Left lung (tissue), 14 donors: ENCODE measurements at places on chromosomes 1 and 21. TPM values are rescaled to one million over a fixed set of nuclear protein-coding genes. Genes with fewer than 3 reads are reported as not detected.

DNA sequence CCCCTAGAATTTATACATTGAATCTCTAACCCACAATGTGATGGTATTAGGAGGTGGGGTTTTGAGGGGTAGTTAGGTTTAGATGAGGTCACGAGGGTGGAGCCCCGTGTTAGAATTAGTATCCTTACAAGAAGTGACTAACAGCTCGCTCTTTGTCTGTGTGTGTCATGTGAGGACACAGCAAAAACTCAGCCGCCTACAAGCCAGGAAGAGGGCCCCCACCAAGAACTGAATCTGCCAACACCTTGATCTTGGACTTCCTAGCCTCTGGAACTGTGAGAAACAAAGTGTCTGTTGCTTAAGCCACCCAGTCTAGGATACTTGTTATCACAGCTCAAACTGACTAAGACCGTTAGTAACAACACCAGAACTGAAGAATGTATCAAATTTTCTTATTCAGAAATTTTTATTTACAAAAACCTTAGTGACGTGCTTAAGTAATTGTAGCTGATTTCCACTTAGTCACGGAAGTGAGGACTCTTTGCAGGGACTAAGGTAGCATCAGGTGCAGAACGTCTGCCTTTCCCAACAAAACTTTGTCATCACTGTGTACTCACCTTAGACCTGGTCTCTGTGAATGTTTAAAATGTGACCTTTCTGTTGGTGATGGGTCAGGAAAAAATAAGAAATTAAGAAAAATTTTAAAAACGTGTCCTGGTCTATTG, 24.5 kb upstream of the LRRC8C start:
- no peak for DNase-seq
- no peaks in the 10 kb centered on the region for H3K36me3 ChIP-seq
- no peaks in the 10 kb centered on the region for H3K27me3 ChIP-seq
- no peak overlapping the region for H3K27ac ChIP-seq

GRCh38 chr21:42212266-42212665, 6.7 kb upstream of the ABCG1 start:
- no peaks in the 10 kb centered on the region for H3K27me3 ChIP-seq
- no peaks in the 10 kb centered on the region for H3K36me3 ChIP-seq
- H3K4me1 ChIP-seq: no peaks in the 10 kb centered on the region
- H3K27ac ChIP-seq: no peak overlapping the region
- no peak for DNase-seq
- H3K4me3 ChIP-seq: no peak overlapping the region

DNA sequence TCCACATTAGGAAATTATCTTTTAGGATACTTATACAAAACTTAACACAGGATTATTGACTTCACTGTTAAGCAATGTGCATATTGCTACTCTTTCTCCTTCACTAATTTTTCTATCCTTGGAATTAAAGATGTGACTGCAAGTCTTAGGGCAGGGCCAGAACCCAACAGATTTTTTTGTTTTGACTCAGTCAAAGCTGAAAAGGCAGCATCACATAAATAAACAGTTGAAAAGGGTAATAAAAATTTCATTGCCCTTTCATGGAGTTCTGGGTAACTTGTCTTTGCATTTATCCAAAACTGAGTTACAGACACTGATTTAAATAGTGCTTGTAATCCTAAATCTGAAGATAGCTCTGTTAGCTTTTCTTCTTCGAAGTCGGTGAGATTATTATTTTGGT, 1.9 kb upstream of the TMEM35B start:
- H3K4me1 ChIP-seq: peaks cover 32% of the 10 kb centered on the region
- H3K27ac ChIP-seq: no peak overlapping the region
- DNase-seq: no peak
- no peak overlapping the region for H3K4me3 ChIP-seq
- peaks cover 3% of the 10 kb centered on the region for H3K36me3 ChIP-seq

The SLC19A2 gene
- total RNA-seq: 15.4 TPM

DNA sequence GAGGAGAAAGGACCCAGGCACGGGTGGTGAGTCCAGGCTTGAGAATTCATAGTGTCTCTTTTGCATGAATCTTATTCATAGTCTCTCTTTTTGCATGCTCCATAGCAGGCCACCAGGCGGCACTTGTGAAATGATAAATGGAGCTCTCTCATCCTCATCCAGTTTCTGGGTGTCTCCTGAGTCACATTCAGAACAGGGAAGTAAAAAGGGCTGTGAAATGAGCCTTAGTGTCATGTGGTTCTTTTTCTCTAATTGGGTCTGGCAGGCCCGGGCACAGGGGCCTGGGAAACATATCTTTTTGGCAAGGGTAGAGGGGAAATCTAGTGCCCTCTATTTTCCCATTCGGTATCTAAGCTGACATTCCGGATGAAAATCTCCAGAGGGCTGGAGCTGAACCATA, 19.1 kb upstream of the NCF2 start:
- H3K36me3 ChIP-seq: no peaks in the 10 kb centered on the region
- no peaks in the 10 kb centered on the region for H3K27me3 ChIP-seq

DNA sequence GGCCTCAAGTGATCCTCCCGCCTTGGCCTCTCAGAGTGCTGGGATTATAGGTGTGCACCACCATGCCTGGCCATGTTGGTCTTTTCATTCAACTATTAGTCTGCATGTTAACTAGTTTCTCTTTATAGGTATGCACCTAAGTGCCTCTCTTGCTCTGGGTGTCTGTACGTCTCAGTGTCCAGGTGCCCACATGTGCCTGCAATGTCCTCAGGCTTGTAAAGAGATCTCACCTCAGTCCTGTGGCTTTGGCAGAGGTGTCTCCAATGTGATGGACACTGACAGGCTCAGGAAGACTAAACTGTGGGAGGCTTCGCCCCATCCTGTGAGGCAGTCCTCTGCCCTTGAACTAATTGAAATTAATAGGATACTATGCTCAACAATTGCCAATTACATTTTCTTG, 526.3 kb downstream of the PTPRU start:
- H3K4me3 ChIP-seq: no peak overlapping the region
- no peaks in the 10 kb centered on the region for H3K4me1 ChIP-seq
- H3K27ac ChIP-seq: no peak overlapping the region
- no peaks in the 10 kb centered on the region for H3K36me3 ChIP-seq
- H3K27me3 ChIP-seq: no peaks in the 10 kb centered on the region

The DVL1 gene
- 81.2 TPM for total RNA-seq

GRCh38 chr1:247857985-247858619, 1.1 kb downstream of the TRIM58 start:
- no peaks in the 10 kb centered on the region for H3K4me1 ChIP-seq
- no peak for DNase-seq
- no peak overlapping the region for H3K27ac ChIP-seq
- H3K36me3 ChIP-seq: no peaks in the 10 kb centered on the region

- H3K27ac ChIP-seq: no peak overlapping the region
- no peak overlapping the region for H3K4me3 ChIP-seq
- H3K4me1 ChIP-seq: peaks cover 27% of the 10 kb centered on the region
- no peaks in the 10 kb centered on the region for H3K36me3 ChIP-seq
- no peaks in the 10 kb centered on the region for H3K27me3 ChIP-seq
- DNase-seq: no peak
These were observed 46.1 kb upstream of the CD34 start for GRCh38 chr1:207956986-207957385.

The TMEM81 gene
- 3.6 TPM for total RNA-seq

DNA sequence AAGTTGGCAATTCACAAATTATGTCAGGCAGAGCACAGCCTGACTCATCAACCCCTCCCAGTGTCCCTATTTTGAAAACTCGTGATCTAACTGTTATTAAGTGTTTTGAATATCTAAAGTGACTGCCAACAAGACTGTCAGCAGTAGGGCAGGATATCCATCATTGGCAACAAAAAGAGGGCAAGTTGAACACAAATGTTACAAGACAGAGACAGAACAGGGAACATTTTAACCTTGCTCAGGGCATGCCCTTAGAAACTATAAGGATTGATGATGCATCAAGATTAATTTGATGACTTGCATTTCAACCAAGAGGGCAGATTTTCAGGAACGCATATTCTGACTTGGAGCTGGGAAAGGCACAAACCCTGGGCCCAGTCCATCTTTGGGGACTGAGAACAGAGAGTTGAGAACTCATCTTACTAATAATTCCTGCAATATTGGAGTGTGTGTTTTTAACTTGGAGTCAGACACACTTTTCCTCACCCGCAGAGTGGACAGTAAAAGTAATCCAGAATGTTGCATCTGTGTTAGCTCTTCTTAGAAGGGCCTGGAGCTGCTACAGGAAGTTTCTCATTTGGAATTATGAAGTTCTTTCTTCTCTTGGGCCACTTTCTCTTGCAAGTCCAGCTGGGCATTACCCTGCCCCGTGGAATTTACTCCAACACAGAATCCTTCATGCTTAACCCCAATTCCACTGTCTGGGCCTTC, 317.2 kb downstream of the LTN1 start:
- H3K4me3 ChIP-seq: no peak overlapping the region
- H3K36me3 ChIP-seq: no peaks in the 10 kb centered on the region
- H3K27ac ChIP-seq: peak overlapping the region; percentile 29
- H3K4me1 ChIP-seq: no peaks in the 10 kb centered on the region
- no peaks in the 10 kb centered on the region for H3K27me3 ChIP-seq

The MYOG gene
- total RNA-seq: not detected

The CAPN9 gene
- total RNA-seq: 3.2 TPM

DNA sequence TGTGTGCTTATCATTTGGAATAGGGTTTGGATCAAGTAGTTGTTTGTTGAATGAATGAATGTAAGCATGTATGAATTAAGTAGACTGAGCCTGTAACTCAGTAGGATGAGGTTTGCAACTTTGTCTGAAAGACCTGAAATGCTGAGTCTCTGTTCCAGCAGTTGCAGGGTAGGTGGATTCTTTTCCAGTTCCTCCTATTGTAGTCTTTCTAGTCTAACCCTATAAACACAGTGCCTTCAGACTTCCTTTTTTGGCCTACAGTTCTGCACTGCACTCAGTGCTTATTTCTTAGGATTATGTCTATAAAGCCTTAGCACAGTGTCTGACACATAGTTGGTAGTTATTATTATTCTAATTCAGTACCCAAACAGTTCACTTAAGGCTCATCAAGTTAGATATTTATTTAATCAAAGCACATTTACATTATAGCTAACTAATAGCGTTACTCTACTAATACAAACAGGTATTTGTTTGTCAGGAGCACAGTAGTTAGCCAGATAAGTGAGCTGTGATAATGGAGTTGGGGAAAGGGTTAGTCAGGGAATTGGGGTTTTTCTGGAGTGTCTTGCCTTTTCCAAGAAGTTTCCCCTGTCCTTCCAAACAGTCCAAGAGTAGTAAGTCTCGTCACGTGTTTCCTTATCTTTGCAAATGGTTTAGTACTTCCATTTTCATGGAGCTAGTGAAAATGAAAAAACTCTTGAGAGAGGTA, 45.0 kb downstream of the ABCD3 start:
- no peaks in the 10 kb centered on the region for H3K27me3 ChIP-seq
- no peak overlapping the region for H3K4me3 ChIP-seq
- peak overlapping the region; percentile 39 for H3K27ac ChIP-seq
- peaks cover 8% of the 10 kb centered on the region for H3K4me1 ChIP-seq
- no peak for DNase-seq

GRCh38 chr1:203324105-203325025, 19.0 kb downstream of the BTG2 start:
- H3K27me3 ChIP-seq: no peaks in the 10 kb centered on the region
- DNase-seq: no peak
- peaks cover 81% of the 10 kb centered on the region for H3K4me1 ChIP-seq
- H3K27ac ChIP-seq: peak overlapping the region; percentile 97

DNA sequence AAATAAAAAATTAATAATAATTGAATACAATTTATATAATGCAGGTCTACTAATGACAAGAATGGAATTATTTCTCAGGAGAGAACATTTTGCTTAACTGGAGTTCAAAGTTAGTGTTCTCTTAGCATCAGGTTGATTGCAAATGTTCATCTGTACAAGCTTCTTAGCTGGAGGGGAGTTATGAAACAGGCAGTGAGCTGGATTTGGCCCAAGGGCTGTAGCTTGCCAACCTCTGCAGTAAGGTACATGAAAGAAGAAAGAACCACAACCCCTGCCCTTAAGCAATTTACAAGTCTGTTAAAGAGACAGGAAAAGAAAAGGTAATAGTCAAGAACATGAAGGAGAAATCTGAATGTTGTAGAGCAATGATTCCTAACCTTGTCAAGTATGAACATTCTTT, 17.0 kb downstream of the LPGAT1 start:
- H3K27ac ChIP-seq: no peak overlapping the region
- H3K36me3 ChIP-seq: peaks cover 13% of the 10 kb centered on the region
- no peak for DNase-seq
- no peak overlapping the region for H3K4me3 ChIP-seq
- H3K27me3 ChIP-seq: no peaks in the 10 kb centered on the region
- H3K4me1 ChIP-seq: no peaks in the 10 kb centered on the region

The OR11L1 gene
- not detected for total RNA-seq

- DNase-seq: no peak
- H3K4me1 ChIP-seq: no peaks in the 10 kb centered on the region
- no peak overlapping the region for H3K27ac ChIP-seq
- no peaks in the 10 kb centered on the region for H3K27me3 ChIP-seq
- H3K36me3 ChIP-seq: no peaks in the 10 kb centered on the region
These were observed 186.6 kb downstream of the NTNG1 start for GRCh38 chr1:107327446-107327845.

The TRIM63 gene
- total RNA-seq: 0.15 TPM

The FCER1G gene
- 329 TPM for total RNA-seq

DNA sequence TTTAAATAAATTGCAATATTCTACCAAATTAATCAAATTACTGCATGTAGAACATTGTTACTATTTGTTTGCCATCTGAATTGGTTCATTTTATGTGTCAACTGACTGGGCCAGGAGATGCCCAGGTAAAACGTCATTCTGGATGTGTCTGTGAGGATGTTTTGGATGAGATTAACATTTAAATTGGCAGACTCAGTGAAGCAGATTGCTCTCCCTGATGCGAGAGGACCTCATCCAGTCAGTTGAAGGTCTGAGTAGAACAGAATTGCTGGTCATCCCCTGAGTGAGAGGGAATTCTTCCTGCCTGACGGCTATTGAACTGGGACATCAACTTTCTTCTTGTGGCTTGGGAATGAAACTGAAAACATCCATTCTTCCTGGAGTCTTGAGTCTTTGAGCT, 122.0 kb upstream of the GREM2 start:
- no peak for DNase-seq
- no peak overlapping the region for H3K27ac ChIP-seq
- no peaks in the 10 kb centered on the region for H3K4me1 ChIP-seq

- H3K4me1 ChIP-seq: peaks cover 5% of the 10 kb centered on the region
- H3K4me3 ChIP-seq: no peak overlapping the region
- no peak for DNase-seq
- H3K27ac ChIP-seq: no peak overlapping the region
These were observed 109.0 kb downstream of the EIF4G3 start for GRCh38 chr1:21067551-21068227.

GRCh38 chr1:188251036-188251435, 1422.3 kb downstream of the PLA2G4A start:
- no peak overlapping the region for H3K27ac ChIP-seq
- no peaks in the 10 kb centered on the region for H3K36me3 ChIP-seq
- no peaks in the 10 kb centered on the region for H3K27me3 ChIP-seq
- no peaks in the 10 kb centered on the region for H3K4me1 ChIP-seq
- DNase-seq: no peak
- no peak overlapping the region for H3K4me3 ChIP-seq

The NUP210L gene
- total RNA-seq: 0.16 TPM

DNA sequence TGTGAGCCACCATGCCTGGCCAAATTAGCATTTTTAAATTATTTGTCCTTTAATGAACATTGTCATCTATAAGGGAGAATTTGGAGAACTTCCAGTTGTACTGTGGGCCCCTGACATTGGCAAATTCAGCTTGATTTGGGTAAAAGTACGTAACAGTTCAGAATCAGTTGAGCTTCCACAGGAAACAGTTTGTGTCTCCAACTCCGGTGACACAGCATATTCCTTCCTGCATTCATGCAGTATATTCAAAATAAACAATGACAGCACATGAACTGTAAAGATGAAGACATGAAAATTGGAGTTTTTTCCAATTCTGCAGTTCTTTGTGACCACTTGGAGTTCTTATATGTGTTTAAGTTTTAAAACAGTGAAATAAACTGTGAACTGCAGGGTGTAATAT, 28.2 kb downstream of the RNF220 start:
- peaks cover 15% of the 10 kb centered on the region for H3K27me3 ChIP-seq
- no peaks in the 10 kb centered on the region for H3K4me1 ChIP-seq
- no peaks in the 10 kb centered on the region for H3K36me3 ChIP-seq
- H3K27ac ChIP-seq: no peak overlapping the region
- no peak overlapping the region for H3K4me3 ChIP-seq
